Breast epithelium (tissue), 4 donors: ENCODE measurements at places on chromosomes 6 and 20. TPM values are rescaled to one million over a fixed set of nuclear protein-coding genes. Genes with fewer than 3 reads are reported as not detected.

- H3K27ac ChIP-seq = no peak overlapping the region
- no peak for DNase-seq
Observed at GRCh38 chr6:136963259-136963658, 41.2 kb downstream of the SLC35D3 start.

The DPPA5 gene
- total RNA-seq = not detected

DNA sequence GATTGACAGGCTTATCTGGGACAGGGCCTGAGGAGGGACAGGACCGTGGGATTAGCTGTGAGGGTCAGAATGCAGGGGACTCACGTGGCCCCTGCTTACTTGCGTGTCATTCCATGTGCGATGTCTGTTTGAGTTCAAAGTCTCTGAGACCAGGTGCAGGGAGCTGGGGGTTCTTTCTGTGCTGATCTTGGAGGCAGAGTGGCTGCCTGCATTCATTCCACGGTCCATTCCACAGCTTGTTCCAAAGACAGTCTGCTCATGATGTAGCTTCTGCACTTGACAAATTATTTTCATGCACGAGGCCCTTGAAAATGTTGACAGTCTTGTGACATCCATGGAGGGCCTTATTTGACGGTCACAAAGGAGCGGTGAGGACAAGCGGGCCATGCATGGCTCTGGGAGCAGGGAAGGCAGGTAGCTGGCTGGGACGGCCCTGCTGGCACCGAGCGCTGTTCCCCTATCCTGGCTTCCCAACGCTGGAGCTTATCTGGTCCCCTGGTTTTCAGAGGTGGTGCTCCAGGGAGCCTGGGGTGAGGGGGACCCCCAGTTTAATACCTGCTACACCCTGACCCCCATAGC, 156.3 kb upstream of the RNF24 start:
- H3K27me3 ChIP-seq = no peaks in the 10 kb centered on the region
- no peak for DNase-seq
- no peaks in the 10 kb centered on the region for H3K4me1 ChIP-seq
- H3K36me3 ChIP-seq = no peaks in the 10 kb centered on the region
- H3K27ac ChIP-seq = peak overlapping the region; percentile 56

The C20orf202 gene
- 0.48 TPM for total RNA-seq

DNA sequence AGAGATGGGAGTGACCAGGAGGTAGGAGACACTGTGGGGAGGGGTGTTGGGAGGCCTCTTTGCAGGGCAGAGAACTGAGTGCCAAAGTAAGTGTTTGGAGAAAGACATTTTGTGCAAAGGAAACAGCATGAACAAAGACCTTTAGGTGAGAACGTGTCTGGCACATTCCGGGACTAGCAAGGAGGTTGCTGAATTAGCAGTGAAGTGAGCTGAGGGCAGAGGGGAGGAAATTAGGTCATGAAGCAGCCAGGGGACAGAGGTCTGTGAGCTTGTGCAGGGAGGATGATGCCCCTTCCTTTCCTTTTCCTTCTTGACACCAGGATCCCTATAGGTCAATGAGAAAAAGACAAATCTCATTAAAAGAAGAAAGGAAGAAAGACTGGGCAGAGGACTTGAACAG, 21.4 kb upstream of the AHCY start:
- no peaks in the 10 kb centered on the region for H3K27me3 ChIP-seq
- no peak overlapping the region for H3K4me3 ChIP-seq
- no peak for DNase-seq
- no peaks in the 10 kb centered on the region for H3K4me1 ChIP-seq
- H3K36me3 ChIP-seq = no peaks in the 10 kb centered on the region

- no peak overlapping the region for H3K27ac ChIP-seq
- DNase-seq = no peak
- no peaks in the 10 kb centered on the region for H3K36me3 ChIP-seq
- no peaks in the 10 kb centered on the region for H3K4me1 ChIP-seq
- H3K4me3 ChIP-seq = no peak overlapping the region
- H3K27me3 ChIP-seq = no peaks in the 10 kb centered on the region
Observed at GRCh38 chr20:36519012-36519719, 22.2 kb upstream of the MYL9 start.

DNA sequence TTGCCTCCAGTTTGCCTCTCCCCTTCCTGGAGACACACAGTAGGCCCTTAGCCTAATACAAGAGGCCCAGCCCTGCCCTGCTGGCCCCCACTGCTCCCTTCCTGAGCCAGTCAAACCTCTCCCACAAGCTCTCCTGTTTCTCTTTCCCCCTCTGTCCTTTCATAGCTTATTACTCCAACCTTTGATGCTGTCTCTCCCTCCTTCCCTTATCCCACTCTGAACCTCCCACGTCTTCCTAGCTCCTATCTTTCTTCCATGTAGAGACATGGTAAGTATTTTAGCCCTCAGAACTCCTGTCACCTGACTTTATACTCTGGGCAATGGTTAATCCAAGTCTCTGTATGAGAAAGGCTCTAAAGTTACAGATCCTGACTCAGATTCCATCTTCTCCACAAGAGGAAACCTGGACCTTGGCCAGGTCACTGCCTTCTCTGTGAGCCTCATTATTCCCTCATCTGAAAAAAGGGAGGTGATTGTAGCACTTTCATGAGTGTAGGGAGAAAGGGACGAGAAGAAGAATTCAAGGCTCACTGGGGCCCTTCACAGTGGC, 6.7 kb downstream of the TGIF2 start:
- H3K4me3 ChIP-seq = no peak overlapping the region
- no peaks in the 10 kb centered on the region for H3K4me1 ChIP-seq
- no peaks in the 10 kb centered on the region for H3K36me3 ChIP-seq
- no peak for DNase-seq
- H3K27me3 ChIP-seq = no peaks in the 10 kb centered on the region

GRCh38 chr6:68628161-68628560, 6.9 kb upstream of the ADGRB3 start:
- no peak for DNase-seq
- no peak overlapping the region for H3K27ac ChIP-seq
- no peaks in the 10 kb centered on the region for H3K4me1 ChIP-seq
- no peaks in the 10 kb centered on the region for H3K36me3 ChIP-seq

- H3K4me3 ChIP-seq = no peak overlapping the region
- DNase-seq = no peak
- no peak overlapping the region for H3K27ac ChIP-seq
- no peaks in the 10 kb centered on the region for H3K4me1 ChIP-seq
- no peaks in the 10 kb centered on the region for H3K27me3 ChIP-seq
Observed at GRCh38 chr20:14344746-14345145, 7.3 kb upstream of the FLRT3 start.

DNA sequence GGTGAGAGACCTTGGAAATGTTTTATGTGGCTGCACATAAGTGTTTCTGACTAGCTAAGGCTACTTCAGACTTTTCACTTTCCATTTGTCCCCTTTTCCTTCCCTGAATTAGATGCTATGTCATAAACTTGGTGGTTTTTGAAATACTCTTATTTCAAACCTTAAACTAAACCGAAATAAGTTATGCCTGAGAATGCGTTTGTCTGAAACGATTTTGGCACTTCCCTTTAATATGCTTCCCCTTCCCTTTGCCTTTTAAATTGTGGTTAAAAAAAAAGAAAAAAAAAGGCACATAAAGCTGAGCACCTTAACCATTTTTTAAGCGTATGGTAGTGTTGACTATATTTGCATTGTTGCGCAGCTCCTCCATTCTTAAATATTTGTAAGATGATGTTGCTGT, 14.3 kb downstream of the ZNF451 start:
- H3K27me3 ChIP-seq = no peaks in the 10 kb centered on the region
- no peak for DNase-seq
- H3K27ac ChIP-seq = no peak overlapping the region

DNA sequence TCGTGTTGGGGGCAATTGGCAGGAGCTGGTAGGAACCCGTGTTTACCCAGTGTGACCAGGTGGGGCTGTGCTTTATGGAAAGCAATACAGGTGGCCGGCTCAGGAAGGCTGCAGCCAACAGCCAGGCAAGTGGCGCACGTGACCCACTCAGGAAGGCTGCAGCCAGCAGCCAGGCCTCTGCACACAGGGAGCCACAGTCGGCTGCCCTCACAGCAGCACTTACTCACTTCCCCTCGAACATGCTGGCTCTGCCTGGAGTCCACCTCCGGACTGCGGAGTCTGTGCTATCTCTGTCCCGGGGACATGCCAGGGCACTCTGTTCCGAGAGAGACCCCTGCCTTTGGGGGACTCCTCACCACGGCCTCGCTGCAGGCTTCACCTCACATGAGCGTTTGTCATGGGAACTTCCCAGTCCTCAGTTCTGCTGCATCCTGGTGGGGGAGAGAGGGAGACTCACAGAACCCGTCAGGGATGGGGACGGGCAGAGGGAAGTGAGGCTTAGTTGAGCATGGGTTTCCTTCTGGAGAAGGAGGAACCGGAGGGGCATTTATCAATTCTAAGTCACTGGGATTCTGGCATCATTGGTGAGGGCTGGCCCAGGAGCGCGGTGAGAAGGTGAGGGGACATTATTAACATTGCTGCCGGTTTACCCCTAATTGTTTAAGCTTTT, 76.8 kb downstream of the TTLL2 start:
- no peaks in the 10 kb centered on the region for H3K36me3 ChIP-seq
- no peaks in the 10 kb centered on the region for H3K27me3 ChIP-seq
- no peaks in the 10 kb centered on the region for H3K4me1 ChIP-seq
- no peak overlapping the region for H3K4me3 ChIP-seq
- DNase-seq = no peak

DNA sequence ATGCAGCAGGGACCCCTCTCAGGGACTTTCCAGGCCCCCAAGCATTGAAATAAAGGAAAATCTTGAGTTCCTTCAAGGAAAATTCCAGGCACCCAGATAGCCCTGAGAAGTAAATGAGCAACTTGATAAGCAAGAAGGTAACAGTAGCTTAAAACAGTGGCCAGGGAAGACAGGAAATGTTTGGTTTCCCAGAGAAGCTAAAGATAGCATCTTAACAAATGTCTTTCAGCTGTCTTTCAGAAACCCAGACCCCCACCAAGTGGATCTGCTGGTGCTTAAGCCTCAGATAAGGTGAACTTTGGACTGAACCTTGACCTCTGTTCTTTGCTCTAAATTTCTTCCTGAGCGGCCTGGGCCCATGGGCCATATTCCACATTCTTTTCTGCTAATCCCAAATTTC, 117.8 kb upstream of the CST7 start:
- H3K27me3 ChIP-seq = no peaks in the 10 kb centered on the region
- H3K36me3 ChIP-seq = no peaks in the 10 kb centered on the region
- no peak overlapping the region for H3K27ac ChIP-seq
- DNase-seq = no peak

DNA sequence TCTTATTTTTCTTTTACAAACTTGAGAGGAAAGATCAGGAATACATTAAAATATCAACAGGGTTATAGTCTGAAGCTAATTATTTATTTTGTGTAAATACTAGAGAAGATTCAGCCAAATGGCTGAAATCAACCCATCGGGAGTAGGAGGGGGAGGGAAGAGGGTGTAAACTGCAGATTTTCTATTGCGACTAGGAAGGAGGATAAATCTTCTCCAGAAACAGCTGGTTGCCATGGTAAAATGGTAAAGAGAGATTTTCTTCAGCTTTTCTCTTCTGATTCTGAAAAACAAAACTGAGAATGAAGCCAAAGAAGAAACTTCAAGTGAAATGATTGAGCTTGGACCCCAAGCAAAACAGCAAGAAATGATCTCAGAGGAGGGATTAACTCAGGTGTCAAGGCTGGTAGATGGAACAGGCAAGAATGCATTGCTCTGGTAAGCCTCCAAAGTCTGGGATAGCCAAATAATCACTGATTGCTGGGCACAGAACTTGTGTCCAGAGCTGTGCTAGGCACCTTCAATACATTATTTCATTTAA, 193.5 kb upstream of the SPTLC3 start:
- no peaks in the 10 kb centered on the region for H3K27me3 ChIP-seq
- no peak for DNase-seq
- no peaks in the 10 kb centered on the region for H3K4me1 ChIP-seq
- H3K36me3 ChIP-seq = no peaks in the 10 kb centered on the region

DNA sequence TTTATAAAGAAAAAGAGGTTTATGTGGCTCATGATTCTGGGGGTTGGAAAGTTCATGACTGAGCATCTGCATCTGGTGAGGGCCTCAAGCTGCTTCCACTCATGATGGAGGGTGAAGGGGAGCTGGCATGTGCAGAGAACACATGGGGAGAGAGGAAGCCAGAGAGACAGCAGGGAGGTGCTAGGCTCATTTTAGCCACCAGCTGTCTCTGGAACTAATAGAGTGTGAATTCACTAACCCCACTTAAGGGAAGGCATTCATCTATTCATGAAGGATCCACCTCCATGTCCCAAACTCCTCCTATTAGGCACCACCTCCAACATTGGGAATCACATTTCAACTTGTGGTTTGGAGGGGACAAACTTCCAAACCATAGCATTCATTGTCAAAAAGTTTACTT, 137.3 kb upstream of the PMEPA1 start:
- no peak overlapping the region for H3K27ac ChIP-seq
- no peaks in the 10 kb centered on the region for H3K36me3 ChIP-seq
- H3K27me3 ChIP-seq = no peaks in the 10 kb centered on the region
- H3K4me3 ChIP-seq = no peak overlapping the region

The RAD21L1 gene
- total RNA-seq = not detected

The POPDC3 gene
- 0.98 TPM for total RNA-seq

- H3K4me1 ChIP-seq = no peaks in the 10 kb centered on the region
- no peak for DNase-seq
- no peaks in the 10 kb centered on the region for H3K27me3 ChIP-seq
- no peaks in the 10 kb centered on the region for H3K36me3 ChIP-seq
- no peak overlapping the region for H3K4me3 ChIP-seq
Observed at GRCh38 chr20:33773412-33774089, 37.6 kb upstream of the CHMP4B start.

The LKAAEAR1 gene
- total RNA-seq = not detected

- no peaks in the 10 kb centered on the region for H3K36me3 ChIP-seq
- no peak for DNase-seq
- H3K4me3 ChIP-seq = no peak overlapping the region
- peak overlapping the region; percentile 69 for H3K27ac ChIP-seq
- no peaks in the 10 kb centered on the region for H3K4me1 ChIP-seq
Observed at GRCh38 chr6:33677143-33677660, 34.3 kb downstream of the UQCC2 start.

DNA sequence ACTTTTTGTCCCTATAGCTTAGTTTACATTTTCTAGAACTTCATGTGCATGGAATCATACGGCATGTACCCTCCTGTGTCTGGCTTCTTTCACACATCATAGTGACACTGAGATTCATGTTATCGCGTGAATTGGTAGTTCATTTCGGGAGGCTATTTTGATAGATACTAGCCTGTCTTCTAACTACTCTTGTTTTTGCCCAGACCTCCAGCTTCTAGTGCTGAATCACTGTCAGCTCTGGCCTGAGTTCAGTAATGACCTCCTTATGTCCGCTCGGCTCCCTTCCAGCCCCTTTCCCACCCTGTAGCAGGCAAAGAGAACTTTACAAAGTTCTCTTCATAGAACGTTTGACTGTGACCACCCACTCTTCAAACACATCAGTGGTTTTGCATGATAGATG, 14.1 kb downstream of the MYBL2 start:
- no peak overlapping the region for H3K4me3 ChIP-seq
- H3K27ac ChIP-seq = no peak overlapping the region
- no peaks in the 10 kb centered on the region for H3K27me3 ChIP-seq
- H3K36me3 ChIP-seq = no peaks in the 10 kb centered on the region

GRCh38 chr6:40735121-40735520, 148.0 kb upstream of the LRFN2 start:
- no peak overlapping the region for H3K4me3 ChIP-seq
- no peaks in the 10 kb centered on the region for H3K36me3 ChIP-seq
- no peaks in the 10 kb centered on the region for H3K4me1 ChIP-seq
- DNase-seq = no peak
- H3K27ac ChIP-seq = no peak overlapping the region

The LY6G6D gene
- not detected for total RNA-seq

The FAM83B gene
- 0.16 TPM for total RNA-seq
